CD4-positive, alpha-beta T cell (primary cell): ENCODE measurements at places on chromosomes 11 and 22.
A peak's percentile ranks its signal among the peaks of the same experiment; 100 is the strongest.

DNA sequence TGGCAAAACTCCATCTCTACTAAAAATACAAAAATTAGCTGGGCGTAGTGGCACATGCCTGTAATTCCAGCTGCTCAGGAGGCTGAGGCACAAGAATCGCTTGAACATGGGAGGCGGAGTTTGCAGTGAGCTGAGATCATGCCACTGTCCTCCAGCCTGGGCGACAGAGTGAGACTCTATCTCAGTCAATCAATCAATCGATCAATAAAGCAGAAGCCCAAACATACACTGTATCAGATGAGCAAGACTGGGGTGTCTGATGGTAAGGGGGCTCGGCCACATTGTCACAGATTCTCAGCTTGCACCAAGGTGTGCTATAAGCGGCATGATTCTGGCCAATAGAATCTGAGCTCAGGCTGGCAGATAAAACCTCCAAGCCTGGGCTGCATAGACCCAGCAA lies 261.1 kb downstream of the BUD13 start:
- DNase-seq, result no peak

- DNase-seq, result peak; percentile 53
Measured at GRCh38 chr11:106087815-106088435, 10.5 kb downstream of the AASDHPPT start.

DNA sequence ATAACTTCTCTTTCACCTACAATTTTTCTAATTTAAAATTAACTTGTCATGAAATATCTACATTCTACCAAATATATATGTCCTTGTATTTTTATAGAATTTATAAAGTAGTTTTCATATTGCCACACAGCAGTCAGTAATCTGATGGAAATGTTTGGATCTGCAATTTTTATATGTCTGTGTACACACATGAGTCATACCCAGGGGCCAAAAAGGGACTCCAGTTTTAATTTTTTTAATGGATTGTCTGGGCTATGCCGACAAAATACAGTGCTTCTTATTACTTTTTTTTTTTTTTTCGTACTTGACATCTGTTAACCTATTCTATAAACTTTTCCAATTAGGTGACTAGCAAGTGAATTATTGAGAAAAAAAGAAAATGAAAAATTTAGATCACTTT lies 6.3 kb downstream of the GUCY1A2 start:
- DNase-seq, result no peak

GRCh38 chr22:35140879-35141745 lies 75.2 kb downstream of the ISX start:
- DNase-seq, result no peak

- no peak for DNase-seq
Measured at GRCh38 chr11:94504689-94505293, 7.5 kb upstream of the C11orf97 start.

- no peak for DNase-seq
Measured at GRCh38 chr22:48943567-48944432, 883.9 kb downstream of the BRD1 start.

GRCh38 chr11:114131461-114131864 lies 72.0 kb downstream of the ZBTB16 start:
- DNase-seq, result no peak

GRCh38 chr22:49025791-49026493 lies 801.7 kb downstream of the BRD1 start:
- no peak for DNase-seq
